ENCODE measurements at places on chromosomes 6 and 20.

DNA sequence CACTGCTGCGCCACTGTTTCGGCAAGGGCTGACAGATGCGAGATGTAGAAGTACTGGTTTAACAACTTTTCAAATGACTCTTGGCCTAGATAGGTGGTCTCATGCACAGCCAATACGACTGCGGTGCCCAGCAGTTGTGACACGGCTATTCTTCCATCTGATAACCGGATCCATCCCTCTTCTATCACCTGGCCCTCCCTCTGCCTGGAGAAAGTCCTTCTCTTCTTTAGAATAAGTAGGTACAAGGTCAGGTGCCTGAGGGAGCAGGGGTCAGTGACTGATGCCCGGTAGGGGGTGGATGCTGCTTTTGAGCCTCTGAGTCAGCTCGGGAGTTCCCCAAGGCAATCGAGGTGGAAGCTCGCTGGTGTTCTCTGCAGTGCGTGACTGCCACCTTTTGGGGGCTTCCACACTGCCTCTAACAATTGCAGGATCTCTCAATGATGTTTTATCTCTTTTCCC lies 166.8 kb upstream of the GRIK2 start:
- DNase-seq, result no peak

DNA sequence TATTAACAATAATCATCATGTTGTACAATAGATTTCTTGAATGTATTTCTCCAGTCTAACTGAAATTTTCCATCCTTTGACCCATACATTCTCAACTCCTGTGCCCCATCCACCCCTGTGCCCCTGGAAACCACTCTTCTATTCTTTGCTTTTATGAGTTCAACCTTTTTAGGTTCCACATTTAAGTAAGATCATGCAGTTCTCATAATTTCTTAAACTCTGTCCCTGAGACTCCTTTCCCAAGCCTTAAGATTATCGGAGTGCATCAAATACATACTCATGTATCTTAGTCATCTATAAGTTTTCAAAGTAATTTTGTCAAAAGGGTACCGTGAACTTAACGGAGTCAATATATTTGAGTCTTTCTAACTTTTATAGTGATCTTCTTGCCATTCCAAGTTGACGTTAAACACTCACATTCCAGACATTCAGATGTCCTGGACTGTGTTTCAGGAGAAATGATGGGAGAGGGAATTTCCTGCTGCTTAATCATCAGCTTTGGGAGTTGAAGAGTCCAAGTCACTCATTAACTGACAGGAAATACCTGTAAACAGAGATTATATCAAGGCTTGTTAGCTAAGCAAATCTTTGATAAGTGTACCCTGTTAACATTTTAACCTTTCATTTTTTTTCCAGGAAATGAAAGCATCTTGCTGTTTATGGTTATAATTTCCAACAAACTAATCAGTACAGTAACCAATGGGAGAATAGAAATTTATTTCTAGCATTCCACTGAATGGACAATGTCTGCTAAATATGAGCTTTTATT lies 73.3 kb downstream of the ADGRG6 start:
- DNase-seq, result no peak

DNA sequence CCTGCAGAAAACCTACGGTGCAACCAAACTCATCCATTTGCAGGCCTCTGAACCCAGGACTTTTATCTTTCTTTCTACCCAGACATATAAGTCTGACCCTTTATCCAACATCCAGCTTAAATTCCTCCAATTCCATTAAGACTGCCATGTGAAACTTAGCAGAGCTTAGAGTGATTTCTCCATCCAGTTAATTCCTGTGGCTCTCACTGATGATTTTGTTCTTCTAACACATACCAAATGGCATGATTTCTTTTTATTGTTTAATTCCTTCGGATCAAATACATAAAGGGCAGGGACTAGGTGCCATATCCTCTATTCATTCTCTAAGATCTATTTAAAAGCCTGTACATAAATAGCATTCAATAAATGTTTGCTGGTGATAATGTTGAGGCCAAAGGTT lies 92.9 kb downstream of the TASP1 start:
- no peak for DNase-seq

DNA sequence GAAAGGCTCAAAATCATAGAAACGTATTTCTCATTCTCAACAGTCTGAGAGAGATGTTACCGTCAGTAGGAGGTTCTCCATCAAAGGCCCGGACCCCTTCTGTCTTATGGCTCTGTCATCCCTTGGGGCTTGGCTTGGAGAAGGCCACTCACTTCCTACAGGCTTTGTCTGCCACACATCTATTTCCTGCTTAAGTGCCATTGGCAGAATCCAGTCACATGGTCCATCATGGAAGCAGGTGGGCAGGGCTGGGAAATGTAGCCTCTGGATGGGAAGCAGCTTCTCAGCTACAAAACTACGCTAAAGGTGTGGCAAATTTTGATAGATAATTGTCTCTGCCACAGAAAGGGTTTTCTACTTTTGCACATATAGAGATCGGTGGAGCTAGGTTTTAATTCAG lies 12.6 kb upstream of the ZFP64 start:
- no peak for DNase-seq

- DNase-seq, result no peak
These were observed 155.0 kb upstream of the CITED2 start for GRCh38 chr6:139529420-139529819.

DNA sequence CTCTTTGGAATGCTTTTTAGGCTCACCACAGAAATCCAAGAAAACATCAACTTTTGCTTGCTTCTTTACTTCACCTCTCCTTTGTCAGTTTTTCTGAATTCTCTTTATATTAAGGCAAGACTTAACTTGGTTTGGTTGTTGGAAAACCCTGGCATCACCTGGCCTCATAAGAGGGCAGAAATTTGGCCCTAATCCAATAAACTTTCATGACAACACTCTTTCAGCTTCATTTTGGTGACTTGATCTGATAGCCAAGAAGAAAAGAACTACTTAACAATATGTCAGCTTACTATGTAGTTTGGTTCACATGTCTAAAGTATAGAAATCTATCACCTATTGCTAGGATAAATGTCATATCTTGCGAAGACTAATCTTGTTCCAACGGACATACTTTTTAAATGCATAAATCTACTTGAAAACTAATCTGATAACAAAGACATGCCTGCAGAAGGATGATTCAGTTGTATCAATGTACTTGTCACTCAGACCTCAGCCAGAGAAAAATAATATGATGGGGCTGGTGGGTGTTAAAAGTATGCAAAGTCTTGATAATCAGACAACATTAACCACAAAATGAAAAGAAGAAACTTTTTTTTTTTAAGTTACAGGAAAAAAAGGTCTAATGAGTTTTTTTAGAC lies 19.3 kb upstream of the HBS1L start:
- DNase-seq, result no peak

DNA sequence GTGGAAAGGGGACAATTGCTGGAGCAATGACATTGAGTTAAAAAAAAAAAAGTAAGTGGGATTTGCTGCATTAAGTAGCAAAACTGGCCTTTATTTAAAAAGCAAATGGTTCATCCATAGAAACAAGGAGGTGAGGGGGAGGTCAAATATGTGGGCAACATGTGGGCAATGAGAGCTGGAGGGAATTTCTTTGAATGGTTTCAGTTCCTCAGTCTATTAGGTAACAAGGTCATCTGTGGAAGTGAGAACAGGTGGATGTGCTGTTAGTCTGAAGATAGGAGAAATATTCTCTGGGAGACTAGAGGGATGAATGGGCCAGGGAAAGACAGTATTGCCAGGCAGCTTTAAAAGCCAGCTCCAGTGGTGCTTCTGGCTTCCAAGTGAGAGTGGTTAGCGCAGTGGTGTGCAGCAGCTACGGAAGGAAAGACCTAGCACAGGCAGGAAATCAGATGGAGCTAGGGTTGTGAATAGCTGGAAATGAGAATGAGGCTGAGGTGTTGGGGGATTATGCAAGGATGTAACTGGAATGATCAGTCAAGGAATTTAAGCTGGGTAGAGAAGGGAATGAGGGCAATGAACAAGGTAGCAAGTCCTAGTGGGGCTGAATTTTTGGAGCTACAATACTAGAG lies 727.6 kb downstream of the PTPRT start:
- DNase-seq, result no peak

GRCh38 chr6:99592900-99593299 lies 13.7 kb upstream of the PRDM13 start:
- no peak for DNase-seq

- no peak for DNase-seq
These were observed 618.0 kb upstream of the FLRT3 start for GRCh38 chr20:14955399-14955798.

GRCh38 chr6:169795196-169795595 lies 43.8 kb downstream of the ERMARD start:
- DNase-seq, result no peak

- DNase-seq, result no peak
These were observed 143.9 kb downstream of the GRM4 start for GRCh38 chr6:34001706-34002621.

DNA sequence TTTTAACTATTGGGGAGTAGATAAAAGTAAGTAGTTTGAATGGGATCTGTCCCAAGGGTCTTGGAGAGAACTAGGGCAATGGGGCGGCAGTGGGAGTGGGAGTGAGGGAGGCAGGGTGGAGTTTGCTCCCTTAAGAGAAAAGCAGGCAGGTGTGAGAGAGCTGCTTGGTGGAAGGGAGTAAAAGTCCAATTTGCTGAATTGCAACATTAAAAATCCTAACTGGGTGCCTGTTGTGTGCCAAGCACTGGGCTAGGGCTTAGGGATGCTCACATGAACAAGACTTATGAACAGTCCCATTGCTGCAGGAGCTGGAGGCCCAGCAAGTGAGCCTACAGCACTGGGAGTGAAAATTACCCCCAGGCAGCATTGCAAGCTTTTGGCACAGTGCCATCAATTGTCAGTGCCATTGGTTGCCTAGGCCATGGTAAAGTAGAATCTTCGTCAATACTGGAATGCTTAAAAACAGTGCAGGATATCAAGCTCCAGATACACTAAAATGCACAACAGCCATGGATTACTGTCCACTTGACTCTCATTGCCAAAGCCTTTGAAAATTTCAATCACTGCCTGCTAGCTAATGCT lies 277.7 kb upstream of the JARID2 start:
- DNase-seq, result no peak

GRCh38 chr20:2993250-2993649 lies 50.2 kb upstream of the GNRH2 start:
- DNase-seq, result no peak
